ENCODE measurements at places on chromosomes 3 and 15.

DNA sequence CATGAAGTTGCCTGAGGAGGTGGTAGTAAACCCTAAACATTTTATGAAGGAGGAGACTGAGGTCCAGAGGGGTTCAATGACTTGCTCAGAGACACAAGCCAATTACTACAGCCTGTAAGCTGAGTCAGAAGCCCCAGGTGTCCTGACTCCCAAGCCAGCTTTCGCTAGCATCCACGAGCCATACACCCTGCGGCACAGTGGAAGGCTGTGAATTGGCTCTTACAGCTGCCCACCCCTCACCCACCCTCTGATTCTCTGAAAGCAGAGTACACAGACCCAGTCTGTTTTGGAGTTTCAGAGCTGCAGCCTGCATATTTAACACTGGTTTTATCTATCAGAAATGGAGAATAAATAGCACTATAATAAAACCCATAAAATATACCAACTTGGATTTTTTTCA, 253.4 kb downstream of the IGSF11 start:
- no peak for DNase-seq

GRCh38 chr3:174409086-174409743, 449.9 kb upstream of the NAALADL2 start:
- no peak for DNase-seq

- no peak for DNase-seq
Observed at GRCh38 chr15:25436707-25437106, 2.1 kb downstream of the UBE3A start.

DNA sequence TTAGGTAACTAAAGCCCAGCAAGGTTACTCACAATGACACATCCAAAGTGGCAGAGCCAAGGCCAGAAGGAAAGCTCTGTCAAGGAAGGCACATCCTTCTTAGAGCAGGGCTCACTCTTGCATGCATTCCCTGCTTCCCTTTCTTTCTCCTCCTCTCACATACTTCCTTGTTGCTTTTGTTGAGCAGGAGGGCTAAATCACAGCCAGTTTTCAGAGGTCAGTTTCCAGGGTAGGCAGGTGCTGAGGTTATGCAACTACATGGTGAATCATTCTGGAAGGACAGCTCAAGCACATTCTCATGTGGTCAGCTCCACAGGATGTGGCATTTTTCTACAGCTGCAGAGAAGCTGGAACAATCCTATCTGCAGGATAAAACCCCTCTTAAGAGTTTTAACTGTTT, 275.6 kb downstream of the ZNF621 start:
- no peak for DNase-seq

GRCh38 chr3:89565098-89565497, 457.7 kb downstream of the EPHA3 start:
- DNase-seq: no peak

Measured in esophagus squamous epithelium (tissue), 5 donors.